Stimulated activated CD8-positive, alpha-beta memory T cell treated with anti-CD3 and anti-CD28 coated beads, Interleukin-7, amount 100 ng/mL, for 4 hours (primary cell): ENCODE measurements at places on chromosomes 2 and 18.

DNA sequence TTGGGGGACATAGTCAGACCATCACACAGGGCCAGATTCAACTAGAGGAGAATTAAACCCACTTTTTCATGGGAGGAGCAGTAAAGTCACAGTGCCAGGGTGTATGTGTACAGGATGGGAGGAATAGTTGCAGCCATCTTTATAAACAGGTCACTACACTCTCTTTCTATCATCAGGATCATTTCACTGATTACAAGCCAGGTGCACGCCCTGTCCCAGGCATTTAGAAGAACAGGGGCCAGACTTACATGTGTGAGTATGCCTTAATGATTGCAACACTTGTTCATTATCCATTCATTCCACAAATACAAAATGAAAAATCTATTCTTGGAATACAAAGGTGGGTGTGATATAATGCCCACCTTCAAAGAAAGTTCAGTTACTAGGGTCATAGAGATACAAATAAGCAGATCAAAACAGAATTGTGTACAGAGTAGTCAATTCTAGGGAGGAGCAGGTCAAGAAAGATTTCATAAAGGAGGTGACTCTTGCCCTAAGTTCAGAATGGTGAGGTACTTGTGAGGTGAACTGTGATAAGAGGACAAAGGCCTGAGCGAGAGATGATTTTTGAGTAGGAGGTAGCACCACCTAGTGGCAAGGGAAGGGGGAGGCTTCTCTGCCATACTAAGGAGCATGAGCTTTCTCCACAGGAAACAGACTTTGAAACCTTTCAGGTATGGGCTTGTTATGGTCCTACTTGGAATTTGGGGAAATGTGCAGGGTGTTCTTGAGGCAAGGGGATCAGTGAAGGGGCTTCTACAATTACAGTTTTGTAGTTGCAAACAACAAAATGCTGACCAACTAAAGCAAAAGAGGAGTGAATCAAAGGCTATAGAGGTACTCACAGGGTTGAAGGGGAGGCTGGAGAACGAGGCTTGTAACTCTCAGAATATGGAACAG, 156.3 kb downstream of the SUCLG1 start:
- DNase-seq: no peak

DNA sequence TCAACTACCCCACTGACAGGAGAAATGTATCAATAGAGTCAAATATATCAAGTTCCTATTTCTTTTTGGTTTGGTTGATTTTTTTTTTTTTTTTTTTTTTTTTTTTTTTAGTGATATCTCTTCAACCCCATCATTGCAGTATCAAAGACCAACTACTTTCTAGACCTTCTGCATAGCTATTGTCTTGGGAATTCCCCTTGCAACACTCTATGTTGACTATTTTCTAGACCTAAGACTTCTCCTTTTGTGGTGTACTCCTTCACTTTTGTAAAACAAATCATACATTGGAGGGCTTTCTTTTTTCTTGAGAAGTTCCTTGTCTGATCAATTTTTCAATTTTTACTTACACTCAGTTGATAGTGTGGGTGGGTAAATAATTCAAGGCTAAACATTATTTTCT, 46.5 kb upstream of the NR4A2 start:
- no peak for DNase-seq

DNA sequence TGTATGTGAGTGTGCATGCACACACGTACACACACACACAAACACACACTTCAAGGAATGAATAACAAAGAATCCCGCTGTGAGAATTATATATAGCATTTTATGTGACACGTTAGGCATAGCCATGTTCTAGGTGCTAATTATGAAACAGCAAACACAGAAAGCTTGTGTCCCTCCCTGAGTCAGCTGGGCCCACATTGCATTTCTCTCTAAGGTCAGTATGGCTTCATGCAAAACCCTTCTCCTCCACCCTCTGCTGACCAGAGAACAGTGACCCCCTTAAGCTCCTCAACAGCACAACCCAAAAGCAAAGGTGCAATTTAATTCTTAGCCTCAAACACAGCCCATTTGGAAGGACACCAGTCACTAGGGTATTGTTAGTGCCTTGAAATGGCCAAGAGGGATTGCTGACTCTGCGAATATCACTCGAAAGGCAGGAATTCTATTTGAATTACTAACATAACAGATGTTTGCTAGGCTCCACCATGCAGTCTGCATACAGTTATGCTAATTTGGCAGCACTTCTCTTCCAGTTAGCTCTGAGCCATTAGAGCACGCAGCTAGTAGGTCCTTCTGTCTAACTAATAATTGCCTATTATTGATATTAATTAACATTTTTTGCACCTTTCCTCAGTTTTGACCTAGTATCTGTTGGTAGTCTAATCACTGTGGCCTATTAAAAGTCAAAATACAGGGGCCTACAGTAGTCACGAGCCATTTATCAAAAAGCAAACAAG, 149.0 kb downstream of the LNPK start:
- DNase-seq: no peak

DNA sequence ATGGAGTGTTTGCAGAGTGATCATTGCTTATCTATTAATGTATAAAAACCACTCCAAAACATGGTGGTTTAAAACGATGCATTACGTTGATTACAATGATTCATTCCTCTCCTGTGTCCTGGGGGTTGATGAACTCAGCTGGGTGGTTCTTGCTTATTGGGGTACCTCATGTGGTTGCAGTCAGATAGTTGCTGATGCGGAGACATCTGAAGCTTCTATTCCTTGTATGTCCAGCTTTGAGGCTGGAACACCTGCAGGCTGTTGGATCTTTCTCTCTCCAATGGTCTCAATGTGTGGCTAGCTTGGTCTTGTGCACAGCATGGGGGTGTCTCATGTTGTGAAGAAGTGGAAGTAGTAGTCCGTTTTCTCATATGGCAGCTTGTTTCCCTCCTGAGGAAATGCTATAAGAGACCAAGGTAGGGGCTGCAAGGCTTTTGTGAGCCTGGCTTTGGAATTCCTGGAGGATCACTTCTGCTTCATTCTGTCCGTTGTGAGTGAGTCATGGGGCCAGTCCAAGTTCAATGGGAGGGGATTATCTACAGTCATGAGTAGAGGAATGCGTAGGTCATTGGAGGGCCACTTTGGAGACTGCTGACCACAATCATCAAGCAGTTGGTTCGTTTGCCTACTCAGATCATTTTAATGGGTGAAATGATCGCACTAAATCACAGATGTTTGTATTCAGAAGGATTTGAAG, 601.0 kb downstream of the SLC4A3 start:
- DNase-seq: no peak

- DNase-seq: no peak
Observed at GRCh38 chr2:190635781-190636180, 13.1 kb upstream of the NAB1 start.

- DNase-seq: no peak
Observed at GRCh38 chr2:42969231-42970150, 177.1 kb upstream of the HAAO start.

DNA sequence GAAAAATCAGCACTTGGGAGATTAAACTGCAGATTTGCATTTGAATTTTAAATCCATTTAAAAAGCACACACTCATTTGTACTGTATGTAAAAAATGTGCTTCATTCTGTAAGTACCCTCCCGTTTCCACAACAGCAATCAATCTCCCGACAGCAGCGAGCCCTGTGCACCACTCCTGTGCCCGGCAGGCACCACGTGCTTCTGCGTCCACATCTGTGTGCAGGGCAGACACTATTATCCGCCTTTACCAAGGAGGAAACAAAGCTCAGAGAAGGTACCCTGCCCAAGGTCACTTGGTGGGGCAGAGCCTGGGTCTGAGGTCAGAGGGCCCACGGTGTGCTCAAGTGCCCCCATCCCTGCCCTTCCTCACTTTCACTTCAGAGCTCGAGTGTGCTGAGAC, 7.5 kb downstream of the HSBP1L1 start:
- no peak for DNase-seq

GRCh38 chr18:26978812-26979341, 113.4 kb upstream of the AQP4 start:
- DNase-seq: no peak

DNA sequence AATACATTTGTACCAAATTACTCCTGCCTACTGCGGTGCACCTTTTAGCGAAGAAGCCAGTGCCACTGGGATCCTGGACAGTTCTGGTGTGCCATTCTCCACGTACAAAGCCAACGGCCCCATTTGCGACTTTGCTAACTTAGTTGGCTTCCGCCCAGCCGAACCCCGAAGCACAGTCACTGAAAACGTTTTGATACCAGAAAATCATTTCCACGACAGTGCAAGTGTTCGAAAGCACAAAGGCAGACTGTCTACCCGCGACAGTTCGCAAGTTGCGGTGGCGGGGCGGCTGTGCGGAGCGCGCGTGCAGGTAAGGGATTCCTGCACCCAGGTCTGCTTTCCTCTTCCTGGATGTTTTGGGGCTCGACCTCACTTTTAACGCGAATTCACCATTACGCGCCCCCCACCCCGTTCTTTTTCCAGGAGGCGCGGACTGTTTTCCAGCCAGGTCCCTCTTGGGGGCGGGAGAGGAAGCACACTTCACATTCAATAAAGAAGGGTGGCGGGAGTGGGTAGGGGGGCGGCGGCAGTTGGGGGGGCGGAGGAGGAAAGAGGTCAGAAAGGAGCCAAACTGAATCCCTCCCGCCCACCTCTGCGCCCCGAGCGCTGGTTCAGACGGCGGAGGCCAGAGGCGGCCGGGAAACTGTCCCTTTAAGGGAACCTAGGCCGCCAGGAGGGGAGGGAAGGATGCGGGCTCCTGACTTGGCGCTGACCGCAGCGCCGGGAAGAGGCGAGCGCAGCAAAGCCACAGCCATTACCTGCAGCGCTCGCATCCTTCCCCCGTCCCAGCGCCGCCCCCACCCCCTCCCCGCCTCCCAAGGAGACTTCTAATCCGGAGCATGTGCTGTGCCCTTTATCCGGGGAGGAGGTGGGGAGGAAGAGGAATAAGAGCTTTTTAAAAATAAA, 107.4 kb upstream of the KCTD1 start:
- no peak for DNase-seq

DNA sequence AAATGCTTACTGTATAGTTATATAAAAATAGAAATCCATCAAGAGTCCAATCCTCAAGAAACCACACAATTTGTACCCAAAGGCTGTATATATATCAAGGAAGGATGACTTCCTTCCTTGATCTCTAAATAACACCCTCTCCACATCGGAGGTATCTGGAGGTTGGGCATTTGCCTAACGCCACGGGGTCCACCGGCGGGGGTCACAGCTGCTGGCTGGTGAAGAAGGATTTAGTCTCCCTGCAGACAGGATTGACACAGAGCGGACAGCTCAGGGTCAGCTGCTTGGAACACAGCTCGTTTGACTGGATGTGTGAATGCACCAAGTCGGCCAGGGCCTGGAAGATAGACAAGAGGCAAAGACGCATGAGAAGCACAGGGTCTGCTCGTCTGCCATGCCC, 36.0 kb downstream of the FECH start:
- no peak for DNase-seq

- no peak for DNase-seq
Observed at GRCh38 chr2:28729698-28730097, 21.9 kb upstream of the PPP1CB start.

GRCh38 chr2:62511636-62512035, 5.6 kb upstream of the TMEM17 start:
- DNase-seq: no peak

GRCh38 chr2:7190587-7191324, 273.5 kb downstream of the RNF144A start:
- no peak for DNase-seq

DNA sequence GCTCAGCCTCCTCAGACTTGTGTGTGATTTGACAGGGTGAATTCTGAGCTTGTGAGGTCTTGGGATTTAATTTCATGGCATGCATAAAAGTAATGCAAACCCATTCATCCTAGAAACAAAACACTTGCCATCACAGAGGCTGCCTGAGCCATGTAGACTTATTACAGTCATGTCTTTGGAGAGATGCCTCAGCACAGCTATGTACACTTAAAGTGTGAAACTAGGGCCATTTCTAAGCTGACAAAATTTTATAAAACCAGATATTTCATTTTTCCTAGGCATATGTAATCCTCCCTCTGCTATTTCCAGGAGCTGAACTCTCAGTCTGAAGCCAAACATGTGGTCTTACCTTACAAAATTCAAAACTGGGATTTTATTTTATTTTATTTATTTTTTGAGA, 322.2 kb upstream of the SPHKAP start:
- DNase-seq: no peak

DNA sequence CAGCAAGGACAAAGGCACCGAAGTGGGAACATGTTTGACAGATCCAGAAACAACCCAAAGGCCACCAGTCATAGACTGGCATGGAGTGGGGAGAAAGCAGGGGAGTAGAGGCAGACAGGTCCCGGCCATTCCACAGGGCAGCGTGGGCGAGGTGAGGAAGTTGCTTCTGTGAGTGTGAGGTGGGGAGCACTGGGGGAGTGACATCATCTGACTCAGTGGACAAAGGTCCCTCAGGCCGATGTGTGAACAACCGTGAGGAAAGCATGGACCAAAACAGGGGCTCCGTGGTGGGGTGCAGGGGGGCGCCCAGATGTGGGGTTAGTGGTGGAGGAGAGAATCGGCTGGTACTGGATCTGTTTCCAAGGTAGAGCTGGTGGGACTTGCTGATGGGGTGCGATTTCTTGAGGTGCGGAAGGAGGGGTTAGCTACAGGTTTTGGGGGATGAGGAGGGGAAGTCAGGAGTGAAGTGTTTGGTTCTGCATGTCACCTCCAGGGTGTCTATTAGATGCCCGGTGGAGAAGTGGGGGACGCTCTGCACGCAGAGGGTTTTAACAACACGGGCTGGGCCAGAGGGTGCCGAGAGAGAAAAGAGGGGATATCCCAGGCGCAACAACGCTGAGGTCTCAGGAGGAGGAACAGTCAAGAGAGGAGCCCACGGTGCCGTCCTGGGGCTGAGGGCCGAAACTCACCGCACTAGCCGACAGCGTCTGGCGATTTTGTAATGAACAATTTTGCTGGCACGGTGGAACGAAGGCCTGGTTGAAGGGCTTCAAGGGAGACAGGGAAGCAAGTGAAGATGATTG, 2.5 kb upstream of the SFT2D3 start:
- DNase-seq: no peak

GRCh38 chr18:79786786-79787526, 10.8 kb upstream of the KCNG2 start:
- no peak for DNase-seq

- DNase-seq: no peak
Observed at GRCh38 chr2:175195012-175195411, 13.5 kb upstream of the ATP5MC3 start.

DNA sequence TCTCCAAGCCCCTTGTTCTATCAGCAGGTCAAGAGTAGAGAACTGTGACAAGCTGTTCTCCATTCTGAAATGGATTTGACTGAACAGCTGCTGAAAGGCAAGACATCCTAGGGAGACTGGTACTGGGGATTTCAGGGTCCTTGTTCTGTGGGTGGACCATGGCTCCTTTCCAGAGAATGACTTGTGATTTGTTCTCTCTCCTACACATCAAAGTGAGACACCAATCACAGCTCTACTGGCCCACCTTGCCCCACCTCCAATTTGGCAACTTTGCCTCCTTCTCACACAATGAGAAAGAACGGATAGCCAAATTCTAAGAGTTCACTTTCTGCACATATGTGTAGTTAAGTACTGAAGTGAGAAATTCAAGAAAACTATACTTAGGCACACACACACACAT, 67.4 kb downstream of the BCL11A start:
- DNase-seq: no peak

- DNase-seq: no peak
Observed at GRCh38 chr2:105215586-105216192, 25.9 kb upstream of the GPR45 start.

GRCh38 chr2:211068108-211068780, 511.8 kb downstream of the CPS1 start:
- DNase-seq: no peak
